ENCODE measurements at places on chromosomes 4 and X.

GRCh38 chrX:140190441-140191108, 225.3 kb upstream of the CXorf66 start:
- DNase-seq = no peak

- DNase-seq = no peak
Measured at GRCh38 chrX:116749943-116750342, 287.2 kb upstream of the CT83 start.

DNA sequence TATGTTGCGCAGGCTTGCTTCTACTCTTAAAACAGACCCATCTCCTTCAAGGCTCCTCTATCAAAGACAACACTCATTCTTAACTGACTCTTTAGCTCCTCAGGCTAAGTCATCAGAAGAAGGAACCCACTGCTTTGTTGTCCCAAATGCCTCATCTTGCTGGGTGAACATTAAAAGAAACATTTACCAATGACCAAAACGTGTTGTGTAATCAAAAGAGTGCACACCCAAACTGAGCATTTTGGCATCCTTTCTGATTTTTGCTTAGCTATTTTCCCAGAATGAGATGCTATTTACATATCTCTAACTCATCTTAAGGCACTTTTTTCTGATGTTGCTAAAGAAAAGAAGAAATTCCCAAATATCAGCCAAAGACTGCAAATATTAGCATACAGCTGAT, 131.7 kb upstream of the VCX3A start:
- no peak for DNase-seq

DNA sequence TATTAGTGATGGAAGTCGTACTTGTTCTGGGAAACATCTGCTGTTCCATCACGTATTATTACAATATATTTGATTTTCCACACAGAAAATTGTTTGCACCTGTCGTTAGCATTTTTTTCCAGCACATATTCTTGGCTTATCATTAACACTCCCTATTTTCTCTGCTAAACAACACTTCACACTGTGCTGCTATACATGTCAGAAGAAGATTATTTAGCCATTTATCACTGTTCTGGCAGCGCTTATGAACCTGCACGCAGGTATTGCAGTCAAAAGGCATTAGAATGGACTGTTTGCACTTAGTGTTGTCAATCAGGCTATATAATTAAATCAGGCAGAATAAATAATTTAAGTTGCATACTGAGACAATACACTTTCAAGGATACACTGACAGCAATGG, 218.6 kb downstream of the CHM start:
- no peak for DNase-seq

DNA sequence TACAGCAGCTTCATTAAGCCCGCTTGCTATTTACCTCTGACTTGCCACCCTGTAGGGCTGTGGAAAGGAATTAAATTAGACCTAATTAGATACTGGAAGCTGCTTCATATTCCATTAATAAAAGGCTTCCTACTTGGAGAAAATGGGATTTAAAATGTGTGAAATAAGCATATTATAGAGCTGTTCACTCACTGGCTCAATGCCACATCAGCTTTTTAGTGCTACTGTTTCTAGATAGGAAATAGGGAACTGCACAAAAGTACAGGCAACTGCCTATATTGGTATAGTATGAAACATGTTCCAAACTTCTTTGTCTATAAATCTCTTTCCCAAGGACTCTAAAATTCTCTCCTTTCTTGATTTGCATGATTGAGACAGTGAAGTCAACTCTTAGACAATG, 407.9 kb upstream of the AADAT start:
- DNase-seq = no peak

DNA sequence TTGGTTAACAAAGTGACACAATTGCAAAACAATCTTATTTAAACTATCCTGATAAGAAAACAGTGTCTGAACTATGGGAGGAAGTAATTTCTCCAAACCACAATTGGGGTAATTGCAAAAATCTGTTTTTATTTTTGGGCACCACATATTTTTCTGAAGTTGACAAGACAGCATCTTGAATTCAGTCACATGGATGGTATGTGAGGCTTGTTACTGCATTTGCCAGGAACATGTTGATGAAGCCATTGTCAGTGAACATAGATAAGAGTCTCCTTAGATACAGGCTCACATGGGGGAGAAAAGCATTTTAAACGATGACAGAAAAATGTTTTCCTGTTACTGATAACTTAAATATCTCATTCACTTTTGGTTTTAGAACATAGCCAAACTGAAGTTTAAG, 5.5 kb upstream of the USP53 start:
- DNase-seq = no peak

DNA sequence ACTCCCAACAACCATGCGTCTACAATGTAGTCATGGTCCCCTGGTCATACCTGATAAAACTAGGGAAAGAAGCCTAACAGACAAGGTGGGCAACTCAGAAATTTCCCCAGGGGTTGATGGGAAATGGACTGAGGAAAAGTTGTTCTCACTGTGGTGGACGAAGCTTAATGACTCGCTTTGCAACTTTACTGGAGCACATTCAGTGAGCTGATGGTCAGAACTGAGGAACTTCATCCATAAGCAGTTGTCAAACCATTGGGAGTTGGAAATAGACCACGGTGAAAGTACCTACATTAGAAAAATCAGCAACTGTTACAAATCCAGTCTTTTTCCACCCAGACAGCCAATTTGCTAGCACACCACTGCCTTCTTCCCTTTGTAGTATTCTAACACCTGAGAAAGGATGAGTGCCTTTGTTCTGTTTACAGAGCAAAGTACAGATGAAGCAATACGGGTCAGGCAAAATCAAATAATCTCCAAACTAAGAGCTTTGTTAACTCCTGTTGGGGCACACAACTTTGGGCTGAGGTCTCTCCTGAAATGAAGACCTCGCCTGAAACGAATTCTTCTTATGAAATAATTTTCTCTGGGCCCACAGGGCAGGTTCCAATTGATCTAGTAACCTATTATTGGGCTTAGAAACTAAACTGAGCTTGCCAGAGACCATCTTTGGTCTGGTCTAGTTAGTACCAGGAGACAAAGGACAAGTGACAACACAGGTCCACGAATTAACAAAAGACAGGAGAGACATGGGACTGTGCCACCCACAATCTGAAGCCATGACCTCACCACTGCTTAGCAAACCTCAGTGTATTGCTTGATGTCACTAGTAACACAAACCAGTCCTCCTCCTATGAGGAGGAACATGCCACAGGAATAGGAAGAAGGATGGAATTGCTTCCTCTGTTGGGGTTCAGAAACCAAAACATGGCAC, 58.9 kb upstream of the NFKB1 start:
- no peak for DNase-seq

DNA sequence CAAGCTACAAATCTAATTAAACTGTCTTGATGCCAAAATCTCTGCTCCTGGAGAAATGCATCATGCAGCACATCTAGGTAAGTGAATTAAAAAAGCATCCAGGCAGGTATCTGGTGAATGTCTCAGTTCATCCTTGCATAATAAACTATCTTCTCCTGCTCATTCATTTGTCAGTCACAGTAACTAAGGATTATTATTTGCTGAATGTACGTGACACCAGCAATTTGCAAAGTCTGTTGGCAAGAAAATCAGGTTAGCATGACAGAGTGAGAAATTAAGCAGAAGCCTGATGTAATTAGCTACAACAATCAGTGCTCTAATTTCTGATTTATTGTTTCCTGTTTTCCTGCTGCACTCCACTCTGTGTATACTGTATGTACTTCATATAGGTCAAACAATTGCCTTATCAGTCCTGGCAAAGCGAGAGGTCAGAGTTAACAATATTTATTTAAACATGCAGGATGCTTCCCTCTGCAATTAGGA, 213.6 kb downstream of the FBXO8 start:
- no peak for DNase-seq

DNA sequence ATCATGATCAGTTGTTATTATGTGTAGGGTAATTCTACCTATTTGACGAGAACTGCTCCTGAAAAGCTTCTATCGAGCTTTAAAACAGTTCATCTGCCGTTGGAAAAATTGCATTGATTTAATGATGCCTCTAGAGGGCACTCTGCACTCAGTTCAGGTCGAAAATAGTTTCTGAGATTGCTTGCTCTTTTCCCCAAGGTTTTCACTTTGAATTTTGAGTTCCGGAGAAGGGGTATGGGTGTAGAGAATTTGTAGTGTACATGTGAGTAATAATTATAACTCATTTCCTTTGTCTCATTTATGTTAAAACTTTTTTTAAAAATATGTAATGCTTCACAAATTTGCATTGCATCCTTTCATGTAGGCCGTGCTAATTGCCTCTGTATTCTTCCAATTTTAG, 28.4 kb upstream of the TNIP3 start:
- no peak for DNase-seq

DNA sequence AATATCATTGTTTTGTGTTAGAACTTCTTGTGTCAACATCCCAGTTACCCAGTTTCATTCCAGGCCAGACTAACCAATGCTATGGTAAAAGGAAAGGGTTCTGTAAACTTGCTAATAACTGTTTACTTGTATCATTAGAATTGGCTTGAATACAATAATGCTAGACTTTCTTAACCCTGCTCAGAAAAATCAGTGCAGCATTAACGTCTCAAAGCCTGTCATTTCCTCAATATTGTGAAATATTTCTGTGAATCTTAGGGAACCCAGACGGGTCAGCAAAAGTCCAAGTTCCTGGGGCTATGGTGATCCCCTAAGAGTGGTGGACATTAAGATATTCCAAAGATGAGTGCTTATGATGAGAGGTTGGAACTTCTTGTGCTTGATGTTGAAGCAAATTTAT, 541.2 kb upstream of the MAGEB18 start:
- no peak for DNase-seq

DNA sequence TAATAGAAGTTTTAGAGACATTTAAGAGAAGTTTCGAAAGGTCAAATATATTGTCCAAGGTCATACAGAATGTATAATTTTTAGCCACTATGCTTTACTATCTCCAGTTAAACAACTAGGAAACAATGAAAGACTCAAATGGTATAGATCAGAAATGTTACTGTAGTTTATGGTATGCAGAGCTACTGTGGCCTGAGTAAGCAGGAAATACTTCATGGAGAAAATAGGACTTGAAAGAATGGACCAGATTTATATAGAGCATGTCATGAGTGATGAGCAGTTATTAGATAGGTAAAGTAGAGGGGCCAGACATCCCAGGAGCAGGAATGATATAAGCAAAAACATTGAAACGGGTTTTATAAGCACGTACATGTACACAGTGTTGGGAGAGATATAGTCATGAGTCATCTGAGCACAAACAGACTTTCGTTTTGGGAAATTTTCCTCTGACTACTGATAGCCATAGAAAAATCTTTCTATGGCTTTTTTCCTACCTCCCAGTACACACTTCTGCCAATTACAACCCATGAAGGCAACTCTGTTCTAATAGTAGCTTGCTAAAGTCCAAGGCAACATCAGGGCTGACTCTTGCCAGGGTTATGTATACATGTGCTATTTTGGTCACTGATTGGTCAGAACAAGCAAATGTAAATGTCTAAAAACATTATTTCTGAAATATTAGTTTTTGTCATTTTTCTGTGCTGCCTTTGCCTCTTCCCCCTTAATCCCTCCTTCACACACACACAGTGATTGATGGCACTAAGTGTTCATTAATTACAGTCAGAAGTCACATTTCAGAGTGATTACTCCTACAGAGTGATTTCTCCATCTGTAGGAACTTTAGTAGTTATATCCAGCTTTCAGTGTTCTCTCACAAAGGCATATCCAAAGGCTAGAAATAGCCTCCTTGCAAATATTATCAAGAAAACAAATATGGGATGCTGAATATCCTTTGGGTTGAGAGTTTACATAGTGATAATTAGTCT, 198.7 kb downstream of the ENOX2 start:
- DNase-seq = no peak

- no peak for DNase-seq
Measured at GRCh38 chr4:69823048-69823447, 36.9 kb downstream of the SULT1E1 start.

DNA sequence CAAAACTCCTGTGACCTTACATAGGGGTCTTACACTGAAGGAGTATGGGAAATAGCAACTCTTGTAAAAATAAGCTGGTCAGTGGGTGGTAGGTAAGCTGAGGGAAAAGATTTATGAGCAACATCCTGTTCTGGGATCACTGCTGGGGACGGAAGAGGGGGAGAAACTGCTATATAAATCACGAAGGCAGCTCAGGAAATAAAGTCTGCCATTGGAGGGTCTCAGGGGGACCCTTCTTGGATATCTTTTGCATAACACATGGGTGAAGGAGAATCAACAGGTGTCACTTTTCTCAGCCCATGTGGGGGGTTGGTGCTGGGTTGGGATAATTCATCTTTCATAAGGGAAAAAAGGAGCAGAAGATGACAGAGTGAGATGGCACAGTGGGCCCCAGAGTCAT, 33.7 kb downstream of the AFF1 start:
- DNase-seq = no peak

Data from stimulated activated CD8-positive, alpha-beta memory T cell treated with anti-CD3 and anti-CD28 coated beads, Interleukin-7, amount 100 ng/mL, for 4 hours (primary cell).